Stimulated activated CD4-positive, alpha-beta T cell treated with anti-CD3 and anti-CD28 coated beads, Interleukin-4, amount 100 ng/mL, for 1 hour (primary cell): ENCODE measurements at places on chromosomes 7 and 10.

DNA sequence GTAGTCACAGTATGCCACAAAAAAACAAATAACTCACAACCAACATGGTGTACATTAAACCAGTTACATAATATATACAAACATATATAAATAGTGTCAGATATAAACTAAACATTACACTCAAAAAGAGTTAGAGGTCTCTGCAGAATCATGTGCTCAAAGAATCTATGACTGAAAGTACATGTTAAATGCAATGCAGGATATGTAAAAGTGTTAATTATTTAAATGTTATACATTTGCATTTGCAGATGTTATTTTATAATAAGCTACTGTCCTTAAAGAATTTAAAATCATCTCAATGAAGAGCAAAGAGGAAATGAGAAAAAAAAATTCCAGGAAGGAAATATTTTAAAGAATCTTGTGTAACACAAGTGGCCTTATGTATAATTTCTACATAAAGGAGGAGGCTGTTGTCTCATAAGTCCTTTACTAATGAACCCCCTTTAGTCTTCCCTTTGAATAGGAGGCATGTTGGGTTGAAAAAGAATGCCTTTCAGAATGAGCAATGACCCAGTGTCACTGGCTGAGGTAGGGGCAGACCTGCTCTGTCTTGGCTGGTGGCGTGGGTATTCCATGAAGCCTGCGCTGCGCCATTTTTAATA, 148.9 kb downstream of the ITGA8 start:
- DNase-seq: no peak

GRCh38 chr7:137147338-137147720, 196.2 kb downstream of the PTN start:
- DNase-seq: no peak

- no peak for DNase-seq
Observed at GRCh38 chr7:44727158-44727936, 21.3 kb upstream of the ZMIZ2 start.

- DNase-seq: no peak
Observed at GRCh38 chr7:45147858-45148652, 9.5 kb upstream of the RAMP3 start.

GRCh38 chr7:8217200-8218068, 44.5 kb downstream of the ICA1 start:
- no peak for DNase-seq

DNA sequence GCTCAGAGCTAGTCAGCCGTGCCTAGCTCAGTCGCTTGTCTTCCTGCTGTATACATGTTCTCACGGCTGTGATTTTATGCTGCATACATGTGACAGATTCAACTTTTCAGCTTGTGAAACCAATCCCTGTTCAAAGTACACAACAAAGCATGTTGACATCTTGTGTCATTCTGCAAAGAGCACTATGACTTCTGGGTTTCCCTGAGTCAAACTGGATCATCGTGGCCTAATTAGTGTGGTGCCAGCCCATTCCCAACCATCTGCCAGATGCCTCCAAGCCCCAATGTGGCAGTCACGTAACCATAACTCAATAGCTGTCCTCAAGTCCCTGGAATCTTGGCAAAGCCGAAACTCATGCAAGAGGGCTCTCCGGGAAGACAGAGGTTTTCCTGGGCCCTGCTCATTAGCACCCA, 144.8 kb downstream of the MYOF start:
- DNase-seq: no peak

DNA sequence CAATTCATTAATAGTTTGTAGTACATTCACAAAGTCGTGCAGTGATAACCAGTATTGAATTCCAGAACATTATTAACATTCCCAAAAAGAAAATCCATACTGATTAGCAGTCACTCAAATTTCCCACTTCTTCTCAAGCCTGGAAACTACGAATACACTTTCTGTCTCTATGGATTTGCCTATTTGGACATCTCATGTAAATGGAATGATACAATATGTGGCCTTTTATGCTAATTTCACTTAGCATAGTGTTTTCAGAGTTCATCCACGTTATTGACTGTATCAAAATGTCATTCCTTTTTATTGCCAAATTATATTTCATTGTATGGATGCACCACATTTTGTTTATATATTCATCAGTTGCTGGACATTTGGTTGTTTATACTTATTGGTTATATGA, 78.8 kb downstream of the STK31 start:
- no peak for DNase-seq

DNA sequence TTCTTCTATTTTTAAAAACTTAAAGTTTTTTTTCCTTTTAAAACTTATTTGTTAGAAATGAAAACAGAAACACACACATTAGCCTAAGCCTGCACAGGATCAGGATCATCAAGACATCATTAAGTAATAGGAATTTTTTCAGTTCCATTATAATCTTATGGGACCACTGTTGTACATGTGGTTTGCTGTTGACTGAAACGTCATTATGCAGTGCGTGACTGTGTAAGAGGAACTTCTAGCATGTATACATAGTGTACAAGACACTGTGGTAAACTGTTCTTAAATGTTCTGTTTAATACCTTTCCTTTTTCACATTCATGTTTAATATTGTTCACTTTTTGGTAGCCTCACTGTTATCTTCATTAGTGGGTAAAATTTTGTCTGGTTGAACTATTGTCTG, 12.1 kb downstream of the ENTPD7 start:
- no peak for DNase-seq

GRCh38 chr7:149317986-149318672, 56.1 kb downstream of the ZNF783 start:
- DNase-seq: no peak

DNA sequence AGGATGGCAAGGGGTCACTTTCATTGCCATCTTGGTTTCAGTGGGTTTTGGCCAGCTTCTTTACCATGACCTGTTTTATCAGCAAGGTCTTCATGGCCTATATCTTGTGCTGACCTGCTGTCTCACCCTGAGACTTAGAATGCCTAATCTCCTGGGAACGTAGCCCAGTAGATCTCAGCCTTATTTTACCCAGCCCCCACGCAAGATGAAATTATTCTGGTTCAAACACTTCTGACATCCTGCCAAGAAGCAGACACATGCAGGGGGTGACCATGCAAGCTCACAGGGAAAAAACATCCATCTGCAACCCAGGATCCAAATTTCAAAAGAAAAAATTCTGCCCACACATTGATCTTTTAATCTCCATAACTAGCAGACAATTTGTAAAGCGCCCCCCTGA, 88.4 kb upstream of the EEPD1 start:
- DNase-seq: no peak

DNA sequence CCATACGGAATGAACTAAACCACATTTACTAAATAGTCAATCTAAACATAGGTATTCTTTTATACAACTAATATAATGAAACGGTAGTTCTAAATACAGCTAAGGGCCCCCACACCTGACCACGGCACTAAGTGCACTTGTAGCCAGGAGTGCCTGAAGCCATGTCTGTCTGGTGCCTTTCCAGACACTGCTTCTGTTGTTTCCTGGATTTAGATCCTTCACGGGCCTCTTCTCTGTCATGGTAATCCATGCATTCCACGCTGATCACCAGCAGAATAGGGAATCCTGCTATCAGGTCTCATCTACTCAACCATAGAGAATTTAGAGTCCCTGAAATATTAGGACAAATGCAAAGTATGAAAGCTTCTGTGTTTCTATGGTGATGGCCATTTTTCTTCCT, 37.8 kb downstream of the OSBPL3 start:
- DNase-seq: no peak

- no peak for DNase-seq
Observed at GRCh38 chr7:25887266-25887665, 264.7 kb upstream of the NFE2L3 start.

DNA sequence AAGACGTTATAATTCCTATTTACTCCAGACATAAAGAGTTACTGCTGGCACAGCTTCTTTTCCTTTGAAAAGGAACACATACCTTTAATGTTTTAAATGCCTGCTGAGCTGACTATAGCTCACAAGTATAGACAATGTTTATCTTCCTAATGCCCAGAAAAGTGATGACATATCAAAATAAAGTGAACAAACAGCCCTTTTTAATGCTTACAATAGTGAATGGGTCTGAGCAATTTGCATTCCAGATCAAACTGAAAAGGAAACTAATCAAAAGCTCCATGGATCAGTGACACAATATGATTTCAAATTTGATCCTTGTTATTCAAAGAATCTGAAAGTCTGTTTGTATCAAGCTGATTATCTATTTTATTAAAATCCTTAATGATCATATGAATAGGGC, 233.6 kb upstream of the SEMA3E start:
- DNase-seq: no peak

DNA sequence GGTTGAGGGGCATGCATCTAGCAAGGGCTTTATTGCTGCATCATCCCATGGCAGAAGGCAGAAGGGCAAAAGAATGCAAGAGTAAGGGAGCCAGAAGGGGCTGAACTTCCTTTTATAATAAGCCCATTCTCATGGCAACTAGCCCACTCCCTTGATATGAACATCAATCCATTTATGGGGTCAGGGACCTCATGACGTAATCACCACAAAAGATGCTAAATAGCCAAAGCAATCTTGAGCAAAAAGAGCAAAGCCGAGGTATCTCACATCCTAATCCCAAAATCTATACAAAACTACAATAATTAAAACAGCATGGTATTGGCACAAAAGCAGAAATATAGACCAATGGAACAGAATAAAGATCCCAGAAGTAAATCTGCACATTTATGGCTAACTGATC, 499.9 kb downstream of the ATRNL1 start:
- DNase-seq: no peak

DNA sequence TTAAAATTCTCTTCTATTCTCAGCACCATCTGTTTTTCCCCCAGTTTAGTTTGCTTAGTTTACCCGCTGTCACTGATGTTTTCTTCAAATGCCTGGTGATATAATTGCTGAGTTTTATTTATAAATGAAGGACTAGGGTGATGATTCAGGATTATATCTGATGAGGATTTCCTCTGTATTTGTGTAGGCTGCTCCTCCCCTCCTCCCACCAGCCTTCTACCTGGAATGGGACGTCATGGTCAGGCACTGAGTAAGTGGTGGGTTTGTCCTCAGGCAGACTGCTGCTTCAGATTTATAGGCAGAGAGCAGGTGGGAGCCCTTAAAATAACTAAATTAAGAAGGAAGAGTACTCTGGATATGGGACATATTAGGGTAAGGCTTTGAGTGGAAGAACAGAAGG, 35.8 kb downstream of the PALS2 start:
- no peak for DNase-seq

DNA sequence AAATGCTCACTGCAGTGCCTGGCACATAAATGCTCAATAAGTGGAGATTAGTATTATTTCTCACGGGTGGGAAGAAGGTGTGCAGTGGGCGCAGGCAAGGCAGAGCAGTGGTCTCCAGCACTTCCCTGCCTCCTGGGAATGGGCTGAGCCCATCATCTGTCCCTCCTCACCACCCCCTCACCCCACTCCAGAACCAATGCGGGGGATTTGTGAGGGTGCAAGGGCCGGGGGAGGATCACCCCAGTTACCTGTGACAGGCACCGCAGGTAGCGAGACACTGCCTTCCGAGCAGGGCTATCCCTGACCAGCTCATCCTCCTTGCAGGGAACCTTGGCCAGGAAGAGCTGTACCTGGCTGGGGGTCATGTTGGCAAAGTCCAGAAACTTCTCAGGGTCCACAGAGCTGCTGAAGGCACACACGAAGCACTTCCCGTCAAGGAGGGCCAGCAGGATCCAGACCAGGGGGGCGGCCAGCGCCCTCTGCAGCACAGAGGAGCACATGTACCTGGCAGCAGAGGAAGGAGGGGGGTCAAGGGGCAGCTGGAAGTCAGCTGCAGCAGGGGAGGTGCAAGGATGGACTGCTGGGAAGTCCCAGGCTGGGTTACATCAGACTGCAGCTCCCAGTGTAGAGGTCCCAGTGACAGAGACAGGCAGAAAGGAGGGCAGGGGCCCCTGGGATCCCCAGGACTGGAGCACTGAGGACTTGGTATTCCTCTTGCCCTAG, 2.8 kb downstream of the CALHM3 start:
- no peak for DNase-seq

GRCh38 chr7:152674860-152675758, 832 bp downstream of the XRCC2 start:
- DNase-seq: no peak

GRCh38 chr7:78170815-78171214, 372.2 kb downstream of the PHTF2 start:
- DNase-seq: no peak

- DNase-seq: peak; percentile 33
Observed at GRCh38 chr10:62352356-62352970, 21.7 kb upstream of the ZNF365 start.

DNA sequence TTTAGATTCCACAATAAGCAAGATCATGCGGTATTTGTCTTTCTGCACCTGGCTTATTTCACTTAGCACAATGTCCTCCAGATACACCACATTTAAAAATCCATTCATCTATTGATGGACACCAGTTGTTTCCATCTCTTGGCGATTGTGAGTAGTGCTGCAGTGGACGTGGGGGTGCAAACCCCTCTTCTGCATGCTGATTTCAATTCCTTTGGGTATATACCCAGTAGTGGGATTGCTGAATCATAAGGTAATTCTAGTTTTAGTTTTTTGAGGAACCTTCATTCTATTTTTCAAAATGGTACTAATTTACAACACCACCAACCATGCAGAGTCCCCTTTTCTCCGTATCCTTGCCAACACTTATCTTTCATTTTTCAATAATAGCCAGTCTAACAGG, 2.0 kb upstream of the ASB10 start:
- no peak for DNase-seq

DNA sequence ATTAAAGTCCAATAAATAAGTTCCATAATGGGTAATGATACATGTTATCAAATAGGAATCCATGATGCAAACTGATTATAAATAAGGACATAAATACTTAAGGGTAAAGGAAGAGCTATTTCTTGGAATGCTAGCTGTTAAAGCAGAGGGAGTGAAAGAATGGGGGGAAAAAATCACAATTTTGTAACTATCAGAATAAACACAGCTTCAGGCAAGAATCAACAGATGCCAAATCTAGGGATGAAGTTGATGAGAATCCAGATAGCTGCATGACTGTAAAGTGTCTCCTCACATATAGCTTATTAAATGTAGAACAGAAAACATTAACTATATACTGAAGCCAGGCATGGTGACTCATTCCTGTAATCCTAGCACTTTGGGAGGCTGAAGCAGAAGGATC, 4.9 kb downstream of the IPMK start:
- no peak for DNase-seq

DNA sequence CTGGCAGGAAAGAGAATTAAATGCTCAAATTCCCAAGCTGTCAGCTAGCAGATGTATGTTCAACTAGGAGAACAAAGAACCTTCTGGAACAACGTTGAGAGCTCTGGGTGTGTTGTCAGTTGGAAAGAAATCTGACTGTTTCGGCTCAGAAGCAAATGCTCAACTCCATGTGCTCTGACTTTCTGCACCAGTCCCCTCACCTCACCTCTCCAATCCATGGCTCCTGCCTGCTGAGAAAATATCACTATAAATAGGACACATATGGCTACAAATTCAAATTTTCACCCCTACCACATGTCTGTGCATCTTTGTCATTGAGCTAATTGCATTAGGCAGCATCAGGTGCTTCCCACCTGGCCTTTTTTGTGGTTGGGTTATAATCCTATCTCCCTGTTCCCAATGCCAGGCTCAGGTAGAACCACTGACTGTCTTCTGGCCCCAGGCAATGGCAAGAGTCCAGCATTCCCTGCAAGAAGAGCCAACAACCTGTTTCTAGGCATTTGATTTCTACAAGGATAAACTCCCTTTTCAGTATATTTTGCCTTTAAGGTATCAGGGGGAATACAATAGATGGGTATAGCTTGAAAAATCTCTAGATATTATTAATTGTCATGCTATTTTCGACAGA, 142.6 kb upstream of the LSM8 start:
- DNase-seq: no peak
